ENCODE measurements at places on chromosomes 5 and 9.

- no peak overlapping the region for H3K4me3 ChIP-seq
- no peak overlapping the region for H3K27ac ChIP-seq
- H3K4me1 ChIP-seq = peaks cover 5% of the 10 kb centered on the region
- H3K27me3 ChIP-seq = no peaks in the 10 kb centered on the region
- DNase-seq = no peak
Observed at GRCh38 chr5:175853573-175854230, 17.7 kb upstream of the CPLX2 start.

DNA sequence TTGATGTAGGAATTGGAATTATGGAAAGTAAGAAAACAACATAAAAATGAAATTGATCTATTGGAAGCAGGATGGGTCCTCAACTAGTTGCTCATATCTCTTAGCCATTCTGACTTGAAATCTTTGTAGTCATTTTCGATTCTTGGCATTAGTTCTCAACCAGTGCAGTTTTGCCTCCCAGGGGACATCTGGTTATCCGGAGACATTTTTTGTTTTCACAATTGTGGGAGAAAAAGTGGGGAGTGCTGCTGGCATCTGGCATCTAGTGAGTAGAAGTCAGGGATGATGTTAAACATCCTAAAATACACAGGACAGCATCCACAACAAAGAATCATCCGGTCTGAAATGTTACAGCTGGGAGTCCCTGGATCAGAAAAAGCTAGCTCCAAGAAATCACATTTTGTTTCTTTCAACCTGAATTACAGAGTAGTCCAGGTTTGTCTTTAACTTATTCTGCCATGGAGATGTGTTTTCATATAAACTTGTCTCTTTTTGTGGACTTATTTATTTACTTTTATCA, 74.9 kb downstream of the FBXL7 start:
- H3K4me3 ChIP-seq = no peak overlapping the region
- H3K4me1 ChIP-seq = no peaks in the 10 kb centered on the region
- H3K36me3 ChIP-seq = no peaks in the 10 kb centered on the region
- DNase-seq = no peak
- H3K27ac ChIP-seq = no peak overlapping the region

DNA sequence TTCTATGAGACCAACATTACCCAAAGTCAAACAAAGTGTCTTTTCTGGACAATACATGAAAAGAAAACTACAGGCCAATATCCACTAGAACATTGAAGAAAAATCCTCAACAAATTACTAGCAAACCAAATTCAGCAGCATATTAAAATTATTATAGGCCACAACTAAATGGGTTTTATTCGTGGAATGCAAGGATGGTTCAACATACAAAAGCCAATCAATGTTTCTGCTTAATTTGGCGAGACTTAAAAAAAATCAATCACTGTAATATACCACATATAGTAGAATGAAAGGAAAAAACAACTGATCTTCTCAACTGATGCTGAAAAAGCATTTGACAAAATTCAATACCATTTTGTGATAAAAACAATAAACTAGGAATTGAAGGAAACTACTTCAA, 51.8 kb upstream of the FNIP1 start:
- H3K27ac ChIP-seq = no peak overlapping the region
- no peaks in the 10 kb centered on the region for H3K27me3 ChIP-seq
- peak; percentile 9 for DNase-seq
- no peaks in the 10 kb centered on the region for H3K36me3 ChIP-seq

DNA sequence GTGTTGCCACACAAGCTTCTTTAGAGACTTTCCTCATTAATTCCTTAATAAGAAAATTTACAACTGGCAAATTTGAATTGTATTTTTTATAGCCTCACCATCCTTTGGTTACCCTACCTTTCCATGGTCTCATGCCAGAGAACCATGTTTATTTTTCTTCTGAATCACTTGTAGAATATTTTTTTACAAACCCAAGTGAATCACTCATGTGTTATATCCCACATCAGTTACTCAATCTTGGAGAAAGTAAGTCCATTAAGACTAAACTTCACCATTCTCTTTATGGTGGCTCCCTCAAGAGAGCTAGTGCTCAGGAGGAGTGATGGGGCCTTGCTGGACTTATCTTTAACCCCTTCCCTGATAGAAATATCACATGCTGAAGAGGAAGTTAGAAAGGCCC, 128.9 kb downstream of the SUSD1 start:
- no peaks in the 10 kb centered on the region for H3K4me1 ChIP-seq
- no peak overlapping the region for H3K4me3 ChIP-seq
- no peak overlapping the region for H3K27ac ChIP-seq

DNA sequence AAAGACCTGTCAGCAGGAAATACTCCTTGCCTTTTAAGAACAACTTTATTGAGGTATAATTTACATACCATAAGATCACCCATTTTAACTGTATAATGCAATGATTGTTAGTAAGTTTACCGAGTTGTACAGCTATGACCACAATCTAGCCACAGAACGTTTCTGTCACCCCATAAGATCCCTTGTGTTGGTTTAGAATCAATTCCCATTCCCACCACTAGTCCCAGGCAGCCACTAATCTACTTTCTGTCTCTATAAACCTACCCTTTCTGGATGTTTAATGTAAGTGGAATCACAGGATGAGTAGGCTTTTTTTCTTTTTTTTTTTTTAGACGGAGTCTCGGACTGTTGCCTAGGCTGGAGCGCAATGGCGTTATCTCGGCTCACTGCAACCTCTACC, 4.4 kb downstream of the GPR107 start:
- no peaks in the 10 kb centered on the region for H3K27me3 ChIP-seq
- no peak overlapping the region for H3K4me3 ChIP-seq
- H3K27ac ChIP-seq = no peak overlapping the region
- peaks cover 6% of the 10 kb centered on the region for H3K36me3 ChIP-seq

- H3K4me3 ChIP-seq = no peak overlapping the region
- H3K27me3 ChIP-seq = peaks cover 87% of the 10 kb centered on the region
- H3K36me3 ChIP-seq = no peaks in the 10 kb centered on the region
- no peak overlapping the region for H3K27ac ChIP-seq
- no peak for DNase-seq
Observed at GRCh38 chr5:73154208-73155006, 18.6 kb upstream of the TMEM174 start.

DNA sequence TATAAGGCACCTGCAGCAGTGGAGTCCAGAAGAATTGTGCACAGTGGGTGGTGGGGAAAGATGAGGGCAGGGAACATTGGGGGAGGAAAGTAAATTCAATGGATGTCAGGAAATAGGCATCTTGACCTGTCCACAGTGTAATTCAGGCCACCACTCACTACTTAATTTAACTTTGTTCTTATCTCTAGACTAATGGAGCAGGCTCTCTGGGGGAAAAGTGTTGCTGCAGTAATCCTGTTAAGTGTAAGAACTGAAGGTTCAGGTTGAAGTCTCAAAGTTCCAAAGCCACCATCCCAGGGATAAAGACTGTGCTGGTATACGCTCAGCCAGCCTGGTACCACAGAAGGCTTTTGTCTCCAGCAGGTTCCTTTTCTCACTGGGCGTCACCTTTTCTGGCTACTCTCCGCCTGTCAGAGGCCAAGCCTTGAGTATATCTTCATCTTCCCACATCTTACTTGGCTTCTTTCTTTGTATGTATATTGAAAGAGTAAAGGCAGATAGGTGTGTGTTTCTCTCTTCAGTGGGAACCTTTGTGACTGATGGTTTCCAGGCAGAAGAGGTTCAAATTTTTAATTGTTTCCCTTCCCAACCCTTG, 150.9 kb upstream of the DMRT1 start:
- H3K27me3 ChIP-seq = no peaks in the 10 kb centered on the region
- no peak overlapping the region for H3K27ac ChIP-seq
- DNase-seq = no peak
- H3K4me1 ChIP-seq = peaks cover 9% of the 10 kb centered on the region
- H3K36me3 ChIP-seq = no peaks in the 10 kb centered on the region
- no peak overlapping the region for H3K4me3 ChIP-seq

- no peaks in the 10 kb centered on the region for H3K27me3 ChIP-seq
- peaks cover 39% of the 10 kb centered on the region for H3K36me3 ChIP-seq
- H3K4me3 ChIP-seq = peak overlapping the region; percentile 55
- H3K4me1 ChIP-seq = peaks cover 69% of the 10 kb centered on the region
Observed at GRCh38 chr9:133113163-133113948, 7.7 kb downstream of the RALGDS start.

- H3K36me3 ChIP-seq = no peaks in the 10 kb centered on the region
- no peak overlapping the region for H3K27ac ChIP-seq
- no peak overlapping the region for H3K4me3 ChIP-seq
- no peaks in the 10 kb centered on the region for H3K27me3 ChIP-seq
- no peaks in the 10 kb centered on the region for H3K4me1 ChIP-seq
- no peak for DNase-seq
Observed at GRCh38 chr5:16043349-16043965, 136.1 kb downstream of the MARCHF11 start.

- H3K27ac ChIP-seq = no peak overlapping the region
- no peaks in the 10 kb centered on the region for H3K27me3 ChIP-seq
- peaks cover 21% of the 10 kb centered on the region for H3K4me1 ChIP-seq
- DNase-seq = no peak
- no peak overlapping the region for H3K4me3 ChIP-seq
- H3K36me3 ChIP-seq = peaks cover 15% of the 10 kb centered on the region
Observed at GRCh38 chr5:140641716-140642115, 2.5 kb downstream of the TMCO6 start.

- no peaks in the 10 kb centered on the region for H3K36me3 ChIP-seq
- no peak overlapping the region for H3K27ac ChIP-seq
- DNase-seq = peak; percentile 1
- H3K4me1 ChIP-seq = no peaks in the 10 kb centered on the region
Observed at GRCh38 chr9:86660146-86660943, 287.0 kb downstream of the GAS1 start.

GRCh38 chr5:112237456-112237855, 181.6 kb downstream of the EPB41L4A start:
- no peaks in the 10 kb centered on the region for H3K4me1 ChIP-seq
- no peaks in the 10 kb centered on the region for H3K36me3 ChIP-seq
- no peak for DNase-seq
- H3K27ac ChIP-seq = no peak overlapping the region

DNA sequence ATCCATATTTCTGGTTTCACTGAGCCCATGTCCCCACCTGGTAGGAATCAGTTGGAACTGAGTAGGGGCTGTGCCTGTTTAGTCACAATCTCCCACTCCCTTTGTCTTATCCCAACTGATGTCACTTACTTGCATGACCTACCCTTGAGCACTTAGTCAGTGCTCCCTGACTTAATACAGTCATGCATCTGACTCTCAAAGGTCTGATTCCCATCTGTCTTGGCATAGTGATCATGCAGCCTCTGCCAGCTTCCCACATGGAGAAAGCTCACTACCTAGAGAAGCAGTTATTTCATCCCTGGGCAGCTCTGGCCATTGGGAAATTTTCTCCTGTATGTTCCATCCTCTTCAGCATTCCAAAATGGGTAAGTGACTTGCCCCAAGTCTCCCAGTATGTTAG, 24.8 kb downstream of the ABLIM3 start:
- H3K4me3 ChIP-seq = no peak overlapping the region
- no peaks in the 10 kb centered on the region for H3K27me3 ChIP-seq
- H3K27ac ChIP-seq = no peak overlapping the region
- DNase-seq = no peak
- no peaks in the 10 kb centered on the region for H3K36me3 ChIP-seq

- DNase-seq = no peak
- no peaks in the 10 kb centered on the region for H3K27me3 ChIP-seq
- no peaks in the 10 kb centered on the region for H3K4me1 ChIP-seq
- no peak overlapping the region for H3K27ac ChIP-seq
- H3K4me3 ChIP-seq = no peak overlapping the region
- H3K36me3 ChIP-seq = no peaks in the 10 kb centered on the region
Observed at GRCh38 chr5:133847886-133848285, 120.5 kb downstream of the C5orf15 start.

- peaks cover 81% of the 10 kb centered on the region for H3K4me1 ChIP-seq
- peak; percentile 93 for DNase-seq
- H3K27ac ChIP-seq = peak overlapping the region; percentile 83
- no peaks in the 10 kb centered on the region for H3K27me3 ChIP-seq
- peaks cover 11% of the 10 kb centered on the region for H3K36me3 ChIP-seq
- no peak overlapping the region for H3K4me3 ChIP-seq
Observed at GRCh38 chr9:133141833-133142595, 21.0 kb upstream of the RALGDS start.

DNA sequence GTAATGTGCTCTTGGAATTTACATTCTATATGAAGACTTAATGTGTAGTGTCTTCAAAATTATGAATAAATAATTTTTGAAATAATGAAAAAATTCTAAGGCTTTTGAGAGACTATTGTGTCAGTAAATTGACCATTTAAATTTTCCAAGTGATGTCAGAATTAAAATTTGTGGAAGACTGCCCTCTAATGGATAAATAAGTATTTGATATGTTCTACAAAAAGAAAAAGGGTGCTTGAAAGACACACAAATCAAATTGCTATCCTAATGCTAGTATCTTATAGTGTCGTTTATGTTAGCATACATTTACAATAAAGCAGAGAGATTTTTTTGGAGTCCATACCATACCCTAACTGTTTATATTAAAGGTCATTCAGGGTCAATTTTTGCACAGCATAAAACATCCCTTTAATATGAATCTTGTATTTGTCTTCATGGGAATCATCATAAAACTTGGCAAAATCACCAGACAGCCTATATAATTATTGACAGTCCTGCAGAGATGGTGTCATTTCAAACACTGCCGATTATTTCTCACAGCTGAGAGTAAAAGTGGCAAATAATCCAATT, 120.8 kb upstream of the SLC27A6 start:
- DNase-seq = peak; percentile 11
- no peaks in the 10 kb centered on the region for H3K27me3 ChIP-seq
- no peaks in the 10 kb centered on the region for H3K4me1 ChIP-seq
- H3K4me3 ChIP-seq = no peak overlapping the region
- H3K36me3 ChIP-seq = no peaks in the 10 kb centered on the region

DNA sequence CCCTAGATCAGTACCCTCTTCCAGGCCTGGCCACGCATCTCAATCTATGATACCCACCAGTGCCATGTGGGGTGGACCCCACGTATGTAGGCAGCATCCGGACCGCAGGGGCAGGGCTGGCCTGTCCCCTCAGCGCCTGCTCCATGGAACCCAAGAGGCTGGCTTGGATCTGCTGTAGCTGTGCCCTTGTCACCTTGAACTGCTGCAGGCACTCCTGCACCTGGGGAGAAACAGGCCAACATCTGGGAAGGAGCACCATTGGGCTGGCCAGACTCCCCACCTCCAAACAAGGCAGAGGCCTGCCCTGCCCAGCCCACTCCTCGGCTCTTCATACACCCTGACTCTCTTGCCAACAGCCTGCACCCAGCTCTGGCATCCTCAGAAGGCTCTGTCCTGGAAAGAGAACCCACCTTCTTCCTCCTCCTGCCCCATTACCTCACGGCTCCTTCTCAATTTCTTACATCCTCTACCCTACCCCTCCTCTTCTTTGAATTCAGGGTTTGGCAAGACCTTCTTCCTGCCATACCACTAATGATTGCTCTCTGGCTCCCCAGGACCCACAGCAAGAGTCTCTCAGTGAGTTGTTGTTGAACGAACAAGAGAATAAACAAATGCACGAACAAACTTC, 7.7 kb downstream of the HK3 start:
- no peak overlapping the region for H3K4me3 ChIP-seq
- peaks cover 12% of the 10 kb centered on the region for H3K27me3 ChIP-seq
- H3K4me1 ChIP-seq = no peaks in the 10 kb centered on the region

DNA sequence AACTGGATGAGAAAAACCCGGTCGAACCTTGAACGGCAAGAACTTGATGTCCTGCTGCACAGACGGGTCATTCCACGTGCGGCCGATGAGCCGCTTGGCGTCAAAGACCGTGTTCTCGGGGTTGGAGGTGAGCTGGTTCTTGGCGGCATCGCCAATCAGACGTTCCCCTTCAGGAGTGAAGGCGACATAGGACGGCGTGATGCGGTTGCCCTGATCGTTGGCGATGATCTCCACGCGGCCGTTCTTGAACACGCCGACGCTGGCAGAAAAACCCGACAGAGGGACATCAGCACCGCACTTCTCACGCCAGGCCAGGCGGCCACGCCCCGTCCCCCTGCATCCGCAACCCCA, 519 bp downstream of the HSPA5 start:
- peaks cover 16% of the 10 kb centered on the region for H3K36me3 ChIP-seq
- H3K4me3 ChIP-seq = peak overlapping the region; percentile 100
- no peak for DNase-seq

Data from common myeloid progenitor, CD34-positive (primary cell).